ENCODE measurements at places on chromosomes 3 and 15. TPM values are rescaled to one million over a fixed set of nuclear protein-coding genes. Genes with fewer than 3 reads are reported as not detected.

- no peaks in the 10 kb centered on the region for H3K27me3 ChIP-seq
- no peak overlapping the region for H3K4me3 ChIP-seq
- no peaks in the 10 kb centered on the region for H3K4me1 ChIP-seq
- no peaks in the 10 kb centered on the region for H3K36me3 ChIP-seq
Observed at GRCh38 chr3:135911110-135911509, 54.4 kb upstream of the PPP2R3A start.

- no peaks in the 10 kb centered on the region for H3K27me3 ChIP-seq
- DNase-seq: no peak
- H3K27ac ChIP-seq: no peak overlapping the region
- peaks cover 26% of the 10 kb centered on the region for H3K36me3 ChIP-seq
Observed at GRCh38 chr3:171389491-171389890, 70.7 kb downstream of the TNIK start.

GRCh38 chr3:41808152-41808551 lies 153.8 kb downstream of the ULK4 start:
- DNase-seq: no peak
- no peak overlapping the region for H3K27ac ChIP-seq
- H3K27me3 ChIP-seq: no peaks in the 10 kb centered on the region

DNA sequence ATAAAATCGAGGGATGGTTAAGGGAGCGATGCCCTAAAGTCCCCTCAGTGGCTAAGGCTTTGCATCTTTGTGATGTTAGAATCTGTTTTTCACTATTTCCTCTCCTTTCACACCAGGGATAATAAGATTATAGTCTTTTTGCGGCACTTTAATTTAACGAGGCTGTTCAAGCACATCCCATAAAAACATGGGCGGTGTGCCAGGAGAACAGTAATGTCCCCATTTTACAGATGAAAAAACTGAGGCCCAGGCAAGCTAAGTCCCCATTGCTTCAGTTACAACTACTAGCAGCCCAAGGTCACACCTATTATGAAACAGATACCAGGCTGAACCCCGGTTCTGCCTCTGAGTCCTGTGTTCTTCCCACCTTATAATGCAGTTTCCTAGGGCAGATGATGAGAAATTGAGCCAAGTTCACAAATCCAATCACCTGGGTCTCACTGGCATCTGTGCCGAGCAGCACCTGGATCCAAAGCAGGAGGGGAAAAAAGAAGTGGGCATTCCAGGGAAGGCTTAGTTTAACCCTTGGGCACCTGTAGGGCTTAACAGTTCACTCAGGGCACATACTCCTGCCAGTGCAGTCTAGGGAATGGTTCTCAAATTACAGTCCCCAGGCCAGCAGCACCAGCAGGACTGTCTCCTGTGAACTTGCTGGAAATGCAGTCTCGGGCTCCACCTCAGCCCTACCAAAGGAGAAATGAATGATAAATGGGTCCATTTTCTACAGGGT lies 169.3 kb downstream of the RAB11A start:
- H3K36me3 ChIP-seq: no peaks in the 10 kb centered on the region
- no peak for DNase-seq
- H3K4me3 ChIP-seq: no peak overlapping the region
- H3K27me3 ChIP-seq: peaks cover 19% of the 10 kb centered on the region

The ISG20 gene
- 206 TPM for total RNA-seq

The PEX11A gene
- total RNA-seq: 2.8 TPM

All from activated CD4-positive, alpha-beta T cell treated with anti-CD3 and anti-CD28 coated beads, Interleukin-2, amount 10 ng/mL, durations not matched to agents 7 days and 5 days (primary cell).